CD4-positive, alpha-beta T cell treated with Interleukin-21 for 1 hour (primary cell): ENCODE measurements at places on chromosomes 1 and 21.

DNA sequence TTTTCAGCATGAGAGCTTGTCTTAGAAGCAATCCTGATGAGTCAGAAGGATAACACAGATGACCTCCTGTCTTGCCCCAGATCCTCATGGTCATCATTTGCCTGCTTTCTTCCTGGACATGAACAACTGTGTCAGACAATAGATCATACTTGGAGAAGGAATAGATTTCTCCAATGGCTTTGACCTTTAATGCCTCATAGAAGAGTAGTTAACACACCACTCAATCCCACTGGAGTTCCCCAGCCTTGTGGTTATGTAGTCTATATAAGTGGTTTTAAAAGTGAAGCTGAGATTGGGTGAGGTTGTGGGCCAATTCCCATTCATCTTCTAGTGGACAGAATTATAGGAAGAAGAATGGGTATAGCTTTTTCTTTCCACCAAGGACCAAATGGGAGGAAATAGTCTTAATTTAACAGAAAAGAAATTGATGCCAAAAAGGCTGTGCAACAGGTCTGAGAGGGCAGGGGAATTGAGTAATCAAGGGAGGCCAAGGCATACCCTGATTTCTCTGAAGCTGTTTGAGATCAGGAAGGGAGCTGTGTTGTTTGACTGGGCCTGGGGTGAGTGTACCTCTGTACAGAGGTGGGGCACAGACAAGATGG lies 14.4 kb downstream of the PRCC start:
- DNase-seq: no peak

GRCh38 chr1:30034627-30035521 lies 688.5 kb downstream of the MATN1 start:
- DNase-seq: no peak

GRCh38 chr1:88036345-88037014 lies 647.6 kb upstream of the PKN2 start:
- no peak for DNase-seq

- DNase-seq: no peak
Measured at GRCh38 chr21:41316200-41317062, at the start of gene FAM3B. FAM3B (plus strand) TSS chr21:41316801; CDS start chr21:41316880, 79 bp downstream.

DNA sequence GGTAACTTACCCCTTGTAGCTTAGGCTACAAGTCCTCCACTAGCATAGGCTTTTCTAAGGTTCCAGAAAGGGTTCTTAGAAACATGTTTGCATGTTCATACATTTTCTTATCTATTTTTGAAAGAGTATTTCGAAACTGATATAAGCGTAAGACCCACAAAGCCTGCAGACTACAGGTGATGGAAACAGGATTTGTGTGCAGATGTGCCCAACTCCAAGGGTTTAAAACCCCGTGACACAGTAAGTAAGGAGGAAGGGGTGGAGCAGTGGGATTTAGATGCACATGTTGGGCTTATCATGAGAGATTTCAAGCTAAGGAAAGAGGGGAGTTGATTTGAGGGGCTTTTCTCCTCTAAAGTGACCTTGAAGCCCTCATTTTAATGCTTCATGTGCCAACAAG lies 164.7 kb downstream of the LTN1 start:
- DNase-seq: no peak

DNA sequence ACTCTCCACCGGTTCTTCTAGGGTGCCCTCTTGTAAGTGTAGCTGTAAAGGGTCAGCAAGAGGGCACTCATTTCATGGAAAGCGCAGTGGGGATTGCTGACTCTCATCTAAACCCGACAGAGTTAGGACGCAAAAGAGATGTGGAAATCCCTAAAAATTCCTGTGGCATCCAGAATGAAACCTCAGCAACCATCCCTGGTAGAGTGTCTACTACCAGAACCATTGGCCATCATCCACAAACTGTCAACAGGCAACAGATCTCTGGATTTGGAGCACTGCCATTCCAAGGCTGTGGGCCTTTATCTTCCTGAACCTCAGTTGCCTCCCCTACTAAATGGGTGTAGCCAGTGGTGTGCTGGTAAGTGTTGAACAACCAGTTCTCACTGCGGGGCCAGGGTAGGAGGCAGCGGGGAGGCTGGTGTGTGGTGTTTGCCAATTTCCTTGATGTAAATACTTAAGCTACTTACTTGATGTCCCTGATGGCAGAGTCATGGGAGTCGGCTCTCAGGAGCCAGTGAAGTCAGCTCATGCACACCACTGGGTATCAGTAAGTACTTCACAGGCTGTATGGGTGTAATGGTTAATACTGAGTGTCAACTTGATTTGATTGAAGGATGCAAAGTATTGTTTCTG lies 195.8 kb downstream of the KAZN start:
- DNase-seq: no peak

- no peak for DNase-seq
Measured at GRCh38 chr1:95384567-95384966, 150.6 kb downstream of the RWDD3 start.

- DNase-seq: no peak
Measured at GRCh38 chr1:53330819-53331218, 2.9 kb upstream of the LRP8 start.

- DNase-seq: no peak
Measured at GRCh38 chr1:177045151-177045550, 119.4 kb downstream of the ASTN1 start.

DNA sequence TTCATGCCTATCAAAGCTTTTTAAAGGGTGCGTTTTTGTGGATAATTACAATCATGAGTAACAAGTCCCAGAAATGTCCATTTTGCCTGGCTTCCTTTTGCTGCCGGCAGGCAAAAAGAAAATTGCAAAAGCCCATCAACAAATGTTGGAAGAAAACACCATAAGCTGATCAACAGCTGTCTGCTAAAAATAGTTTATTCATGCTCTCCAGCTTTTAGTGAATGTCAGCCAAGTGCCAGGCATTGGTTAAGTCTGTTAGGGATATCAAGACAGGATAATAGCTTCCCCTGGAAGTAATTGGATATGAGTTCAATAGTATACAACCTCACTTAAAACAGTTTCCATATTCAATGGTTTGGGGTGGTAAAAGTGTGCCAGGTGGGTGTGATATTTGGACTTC lies 13.6 kb upstream of the AGMAT start:
- no peak for DNase-seq

- no peak for DNase-seq
Measured at GRCh38 chr1:180581635-180582039, 22.9 kb downstream of the OVAAL start.

- no peak for DNase-seq
Measured at GRCh38 chr1:174828264-174828663, 171.5 kb upstream of the CACYBP start.

DNA sequence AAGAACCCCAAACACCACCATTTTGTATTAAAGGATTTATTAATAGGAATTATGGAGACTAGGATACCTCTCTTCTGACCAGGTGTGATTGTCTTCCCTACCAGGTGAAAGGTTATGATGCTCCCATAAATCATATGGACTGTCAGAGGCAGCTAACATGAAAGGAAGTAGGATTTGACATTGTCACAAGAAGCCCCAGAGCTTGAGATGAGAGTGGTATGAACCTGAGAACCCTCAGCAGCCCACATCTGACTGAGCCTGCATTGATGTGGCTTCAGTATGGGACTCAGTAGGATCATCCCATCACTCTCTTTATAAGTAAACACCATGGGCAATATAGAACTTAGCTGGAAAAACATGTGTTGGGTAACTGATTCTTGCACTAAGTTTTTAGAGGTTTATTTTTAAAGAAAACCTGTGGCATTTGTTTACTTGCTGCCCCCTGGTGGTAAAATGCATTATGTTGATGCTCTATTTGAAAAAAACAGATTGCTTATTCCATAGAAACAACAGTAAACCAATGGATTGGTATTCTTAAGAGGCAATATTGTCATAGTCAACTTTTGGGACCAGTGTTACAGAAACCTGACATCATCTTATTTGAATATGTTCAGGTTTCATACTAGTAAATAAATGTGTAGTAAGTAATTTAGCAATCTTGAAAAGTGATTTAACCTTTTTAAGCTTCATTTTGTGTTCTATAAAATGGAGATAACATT lies 16.6 kb upstream of the CACYBP start:
- DNase-seq: peak; percentile 74

DNA sequence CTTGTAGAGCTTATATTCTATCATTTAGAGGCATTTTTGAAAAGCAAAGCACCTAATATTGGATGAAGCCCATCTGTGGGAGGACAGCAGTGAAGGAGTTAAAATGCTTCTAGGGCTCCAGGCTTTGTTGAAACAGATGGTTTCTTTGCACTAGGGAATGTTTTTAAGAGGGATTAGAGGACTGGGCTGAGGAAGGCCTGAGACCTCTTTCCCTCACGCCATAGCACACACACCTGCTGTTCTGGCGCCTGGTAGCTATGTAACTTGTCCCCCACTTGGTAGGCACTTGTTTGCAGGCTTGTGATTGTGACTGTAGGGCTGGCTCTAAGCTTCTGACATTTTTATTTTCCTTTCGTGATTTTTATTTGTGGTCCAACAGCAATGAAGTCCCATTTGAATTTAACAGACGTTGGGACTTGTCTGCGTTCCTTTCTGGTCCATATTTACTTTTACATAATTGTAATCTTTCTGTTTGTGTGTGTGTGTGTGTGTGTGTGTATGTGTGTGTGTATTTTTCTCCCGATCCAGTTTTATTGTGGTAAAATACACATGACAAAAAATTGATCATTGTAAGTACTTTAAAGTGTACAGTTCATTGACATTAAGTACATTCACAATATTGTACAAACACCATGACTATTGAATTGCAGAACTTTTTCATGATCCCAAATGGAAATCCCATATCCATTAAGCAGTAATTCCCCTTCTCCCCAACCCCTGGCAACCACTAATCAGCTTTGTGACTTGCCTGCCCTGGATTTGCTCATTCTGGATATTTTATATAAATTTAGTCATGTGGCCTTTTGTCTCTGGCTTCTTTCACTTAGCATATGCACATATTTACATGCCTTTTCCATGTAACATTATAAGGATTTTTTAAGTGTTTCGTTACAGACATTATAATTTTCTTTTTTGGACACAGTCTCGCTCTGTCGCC lies 33.5 kb upstream of the MACF1 start:
- DNase-seq: no peak

DNA sequence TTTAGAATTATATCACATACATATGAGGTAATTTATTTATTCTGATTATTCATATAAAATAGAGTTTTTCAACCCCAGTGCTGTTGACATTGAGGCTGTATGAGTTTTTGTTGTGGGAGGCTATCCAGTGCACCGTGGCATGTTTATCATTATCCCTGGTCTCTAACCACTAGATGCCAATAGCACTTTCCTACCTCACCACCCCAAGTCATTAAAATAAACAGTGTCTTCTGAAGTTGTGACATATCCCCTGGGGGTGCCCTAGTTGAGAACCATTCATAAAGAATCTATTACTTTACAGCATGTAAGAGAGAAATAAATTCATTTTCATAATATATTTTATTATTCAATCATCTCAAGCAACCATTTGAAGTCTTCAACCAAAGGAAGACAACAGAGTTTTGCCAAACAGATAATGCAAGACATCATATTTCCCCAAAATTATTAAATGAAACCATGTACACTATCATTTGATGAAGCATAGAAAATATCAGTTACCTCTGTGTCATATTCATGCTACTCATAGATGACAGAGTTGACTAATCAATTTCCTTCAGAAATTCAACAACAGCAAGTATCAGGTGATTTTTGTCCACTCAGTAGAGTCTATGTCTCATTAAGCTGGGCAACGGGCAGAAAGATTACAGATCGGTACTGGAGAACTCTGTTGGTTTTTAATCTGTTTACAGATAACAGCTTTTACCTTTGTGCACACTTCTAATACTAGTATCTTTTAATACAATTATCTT lies 39.5 kb upstream of the RGS1 start:
- DNase-seq: no peak
